ENCODE measurements at places on chromosomes 3 and 15.

- DNase-seq = no peak
Observed at GRCh38 chr3:110856916-110857315, 214.7 kb upstream of the NECTIN3 start.

- no peak for DNase-seq
Observed at GRCh38 chr3:4426782-4427344, 40.2 kb downstream of the SUMF1 start.

DNA sequence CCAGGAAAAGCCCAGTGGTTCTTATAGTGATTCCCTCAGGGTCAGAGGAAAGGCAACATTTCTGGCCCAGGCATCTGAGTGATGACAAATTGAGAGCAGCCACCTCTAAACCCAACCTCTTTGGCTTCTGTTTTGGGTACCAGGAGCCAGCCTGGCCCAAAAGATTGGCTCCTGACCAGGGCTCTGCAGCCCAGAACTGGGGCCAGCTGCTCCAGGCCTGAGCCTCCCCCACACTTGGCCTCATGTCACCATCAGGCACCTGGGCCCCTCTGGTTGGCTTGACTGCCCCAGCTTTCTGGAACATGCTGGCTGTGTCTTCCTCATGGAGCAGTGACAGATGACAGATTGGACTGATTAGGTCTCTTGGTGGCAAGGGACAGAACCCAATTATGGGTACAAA, 26.0 kb upstream of the HCN4 start:
- DNase-seq = no peak

- no peak for DNase-seq
Observed at GRCh38 chr3:85821130-85821756, 862.5 kb downstream of the CADM2 start.

GRCh38 chr3:14534516-14535191, 5.5 kb downstream of the GRIP2 start:
- DNase-seq = no peak

- DNase-seq = no peak
Observed at GRCh38 chr3:167772992-167773391, 37.5 kb downstream of the SERPINI1 start.
